ENCODE measurements at places on chromosomes 11 and 22.

DNA sequence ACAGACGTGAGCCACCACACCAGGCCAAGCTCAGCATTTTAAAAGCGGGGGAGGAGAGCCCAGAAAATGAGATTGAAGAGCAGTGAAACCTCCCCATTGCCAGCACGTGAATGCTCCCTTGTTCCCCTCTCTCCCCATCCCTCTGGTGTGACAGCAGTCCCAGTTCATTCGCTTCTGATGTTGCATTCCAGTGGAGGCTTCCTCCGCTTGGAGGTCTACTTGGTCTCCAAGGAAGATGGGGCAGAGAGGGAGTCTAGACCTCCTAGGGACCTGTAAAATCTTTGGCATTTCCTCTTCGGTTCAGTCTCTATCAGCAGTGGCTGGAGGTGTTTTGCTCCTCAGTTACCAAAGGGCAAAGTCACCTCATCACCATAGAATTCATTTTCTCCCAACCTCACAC lies 30.2 kb upstream of the EP300 start:
- no peak for DNase-seq

DNA sequence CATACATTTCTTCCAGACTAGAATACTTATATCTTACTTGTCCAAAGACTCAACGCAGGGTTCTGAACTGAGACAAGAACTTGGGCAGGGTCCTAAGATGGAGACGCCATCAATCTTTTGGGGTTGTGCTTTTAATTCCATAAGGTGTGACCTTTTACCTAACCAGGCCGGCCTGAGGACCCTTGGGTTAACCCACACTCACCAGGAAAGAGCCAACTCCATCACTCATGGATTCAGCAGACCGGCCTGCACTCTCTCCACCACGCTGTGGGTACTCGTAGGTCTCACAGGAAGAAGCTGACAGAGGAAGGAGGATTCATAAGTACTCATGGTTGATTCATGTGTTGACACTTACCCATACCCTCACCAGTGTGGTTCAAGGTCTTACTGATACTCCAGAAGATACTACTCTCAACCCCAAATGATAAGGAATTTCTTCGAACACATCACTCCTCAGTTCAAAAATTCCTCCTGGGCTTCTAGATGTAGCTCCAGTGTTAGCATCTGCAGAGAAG lies 36.2 kb downstream of the USP35 start:
- DNase-seq = no peak

DNA sequence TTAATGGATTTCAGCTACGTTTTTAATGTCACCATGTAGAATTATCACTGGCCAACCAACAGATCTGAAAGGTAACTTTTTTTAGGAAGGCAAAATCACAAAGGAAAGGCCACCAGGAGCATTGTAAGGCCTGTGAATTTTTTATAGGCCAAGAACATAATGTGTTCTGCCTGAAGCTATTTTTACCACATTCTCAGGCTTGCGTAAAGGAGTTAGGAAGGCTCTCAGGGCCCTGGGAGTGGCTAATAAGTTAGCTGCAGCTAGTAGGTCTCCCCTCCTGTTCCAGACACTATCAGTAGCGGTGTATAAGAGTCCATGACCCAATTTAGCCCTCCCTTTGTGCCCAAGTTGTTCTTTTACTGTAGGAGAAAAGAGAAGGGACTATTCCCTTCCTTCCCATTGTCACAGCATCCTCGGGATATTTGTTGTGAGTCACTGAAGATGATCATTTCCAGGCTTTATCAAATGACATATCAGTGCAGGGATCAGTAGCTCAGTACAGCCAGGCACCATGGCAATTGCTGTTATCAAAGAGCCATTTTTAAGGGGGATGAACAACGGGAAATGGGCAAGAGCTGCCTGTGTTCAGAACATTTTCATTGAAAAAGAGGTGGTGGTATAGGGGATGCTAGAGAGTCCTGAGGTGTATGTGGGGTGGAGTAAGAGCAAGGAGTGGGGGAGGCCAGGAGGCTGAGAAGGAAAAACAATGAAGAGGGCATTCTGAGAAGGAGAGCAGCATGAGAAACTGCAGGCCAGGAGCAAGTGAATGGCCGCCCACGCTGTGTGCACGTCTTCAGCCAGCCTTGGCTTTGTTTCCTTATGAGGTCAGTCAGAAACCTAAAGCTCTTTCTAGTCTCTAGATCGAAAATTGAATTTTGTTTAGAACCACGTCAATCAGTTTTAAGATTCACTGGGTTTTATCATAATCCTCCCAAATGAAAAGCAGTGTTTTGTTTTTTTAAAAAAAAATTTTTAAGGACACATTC lies 940.3 kb downstream of the NTM start:
- no peak for DNase-seq

- no peak for DNase-seq
These were observed 432 bp downstream of the TNKS1BP1 start for GRCh38 chr11:57324154-57324885.

DNA sequence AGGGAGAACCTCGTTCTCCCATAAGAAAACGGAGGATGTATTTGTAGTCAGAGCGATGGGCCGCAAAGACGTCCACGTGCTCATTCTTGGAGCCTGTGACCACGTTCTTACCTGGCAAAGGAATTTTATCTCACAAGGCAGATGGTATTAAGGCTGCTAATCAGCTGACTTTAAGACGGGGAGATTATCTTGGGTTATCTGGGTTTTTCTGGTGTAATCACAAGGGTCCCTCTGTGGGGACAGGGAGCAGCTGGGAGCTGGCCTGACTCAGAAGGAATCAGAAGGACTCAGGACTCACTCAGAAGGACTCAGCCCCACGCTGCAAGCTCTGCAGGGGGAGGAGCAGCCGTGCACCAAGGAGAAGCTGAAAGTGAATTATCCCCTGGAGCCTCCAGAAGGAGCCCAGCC lies 7.5 kb upstream of the SIGIRR start:
- no peak for DNase-seq

GRCh38 chr11:39571081-39571480 lies 1888.4 kb downstream of the LRRC4C start:
- DNase-seq = no peak

- DNase-seq = no peak
These were observed 44.5 kb downstream of the MED15 start for GRCh38 chr22:20551805-20552442.

- DNase-seq = no peak
These were observed 22.4 kb downstream of the DUSP8 start for GRCh38 chr11:1549338-1550330.

- DNase-seq = no peak
These were observed 34.5 kb downstream of the COMMD9 start for GRCh38 chr11:36254713-36255112.

GRCh38 chr11:88115828-88116755 lies 59.2 kb downstream of the RAB38 start:
- no peak for DNase-seq

- no peak for DNase-seq
These were observed 9.6 kb upstream of the ALKBH3 start for GRCh38 chr11:43871051-43871450.

- DNase-seq = no peak
These were observed 116.6 kb downstream of the NAV2 start for GRCh38 chr11:19829109-19829837.

DNA sequence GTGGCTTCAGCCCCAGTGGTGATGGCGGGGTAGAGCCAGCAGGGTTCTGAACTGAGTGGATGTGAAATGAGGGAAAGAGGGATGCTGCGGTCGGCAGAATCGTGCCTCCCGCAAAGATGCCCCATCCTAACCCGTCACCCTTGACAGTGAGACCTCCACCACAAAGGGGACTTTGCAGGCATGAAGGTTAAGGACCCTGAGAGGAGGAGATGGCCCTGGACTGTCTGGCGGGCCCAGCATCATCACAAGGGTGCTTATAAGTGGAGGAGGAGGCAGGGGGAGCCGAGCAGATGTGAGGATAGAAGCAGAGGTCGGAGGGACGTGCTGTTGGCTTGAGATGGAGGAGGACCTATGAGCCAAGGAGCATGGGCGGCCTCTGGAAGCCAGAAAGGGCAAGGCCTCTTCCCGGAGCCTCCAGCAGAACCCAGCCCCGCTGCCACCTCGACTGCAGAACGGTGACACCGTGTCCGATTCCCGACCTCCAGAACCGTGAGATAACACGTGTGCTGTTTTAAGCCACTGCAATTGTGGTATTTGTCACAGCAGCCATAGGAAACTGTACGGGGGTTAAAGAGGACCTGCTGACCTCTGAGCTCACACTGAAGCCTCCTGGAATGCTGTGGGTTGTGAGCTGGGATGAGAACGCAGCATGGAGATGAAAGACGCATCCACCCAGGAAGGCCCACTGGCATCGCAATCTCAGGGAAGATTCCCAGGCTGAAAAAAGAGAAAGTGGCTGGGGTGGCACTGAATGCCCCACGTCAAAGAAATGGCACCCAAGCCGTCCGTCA lies 10.9 kb downstream of the LINC01488 start:
- DNase-seq = no peak

DNA sequence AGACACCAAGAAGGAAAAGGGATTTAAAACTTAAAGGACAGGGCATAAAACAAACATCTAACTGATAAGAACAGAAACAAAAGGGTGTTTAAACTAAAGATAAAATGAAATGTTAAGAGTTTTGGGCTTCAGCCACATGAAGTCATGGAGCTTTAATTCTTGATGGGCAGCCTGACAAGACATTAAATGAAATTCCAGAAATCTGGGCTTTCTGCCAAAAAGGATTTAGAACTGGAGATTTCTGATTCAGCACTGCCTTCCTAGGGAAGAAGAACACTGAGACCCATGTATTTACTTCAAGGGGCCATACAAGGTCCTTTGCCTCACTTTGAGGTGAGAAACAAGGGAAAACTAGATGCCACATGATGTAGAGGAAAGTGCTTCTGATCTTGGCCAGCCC lies 355.9 kb upstream of the RAG2 start:
- DNase-seq = no peak

DNA sequence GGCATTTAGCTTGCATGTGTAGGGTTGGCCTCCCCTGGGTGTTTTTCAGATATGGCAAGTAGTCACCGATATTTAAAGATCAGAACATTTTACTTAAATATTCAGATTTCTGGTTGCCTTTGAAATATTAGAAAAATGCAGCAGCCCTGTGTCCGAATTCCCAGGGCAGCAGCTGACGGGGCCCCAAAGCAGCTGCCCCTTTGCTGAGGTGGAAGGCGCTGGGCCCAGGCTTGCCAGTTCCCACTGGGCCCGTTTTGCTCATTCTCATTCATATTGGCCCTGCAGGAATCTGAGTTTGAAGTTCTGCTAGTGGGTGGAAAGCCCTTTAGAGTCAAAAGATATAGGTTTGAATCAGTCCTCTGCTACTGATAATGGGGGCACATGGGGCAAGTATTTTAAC lies 692.1 kb downstream of the OPCML start:
- DNase-seq = no peak

- no peak for DNase-seq
These were observed 18.2 kb downstream of the ST14 start for GRCh38 chr11:130177782-130178181.

- DNase-seq = no peak
These were observed 5.8 kb downstream of the SHANK2 start for GRCh38 chr11:71246559-71246958.

DNA sequence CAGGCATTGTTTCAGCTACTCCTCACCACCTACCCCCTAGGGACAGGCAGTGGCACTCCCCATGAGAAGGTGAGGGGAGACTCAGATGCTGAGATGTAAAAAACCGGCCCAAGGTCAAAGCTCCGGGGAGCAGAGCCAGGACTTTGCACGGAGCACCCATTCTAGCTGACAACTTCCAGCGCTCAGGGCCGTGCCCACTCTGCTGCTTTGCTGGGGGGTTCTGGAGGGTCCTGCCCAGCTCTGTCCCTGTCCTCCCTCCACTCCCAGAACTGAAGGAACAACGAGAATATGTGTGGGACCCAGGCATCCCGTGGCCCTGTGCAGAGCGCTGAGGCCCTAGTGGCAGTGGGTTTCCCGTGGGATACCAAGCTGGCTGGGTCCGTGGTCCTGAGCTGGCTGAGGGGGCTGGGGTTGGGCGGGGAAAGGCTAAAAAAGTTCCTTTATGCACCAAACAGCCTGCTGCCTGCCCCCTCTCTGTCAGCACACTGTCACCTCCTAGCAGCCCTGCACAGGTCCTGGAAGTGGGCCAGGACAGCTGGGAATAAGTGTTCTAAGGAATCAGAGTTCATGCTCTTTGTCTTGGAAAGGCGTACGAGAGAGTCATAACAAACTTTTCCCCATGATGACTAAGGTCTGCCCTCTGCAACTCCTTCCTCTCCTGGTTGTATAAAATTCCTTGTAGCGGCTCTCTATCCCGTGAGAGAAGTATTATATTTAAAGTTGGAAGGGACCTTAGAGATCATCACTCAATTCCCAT lies 1.9 kb downstream of the MS4A10 start:
- DNase-seq = peak; percentile 9

DNA sequence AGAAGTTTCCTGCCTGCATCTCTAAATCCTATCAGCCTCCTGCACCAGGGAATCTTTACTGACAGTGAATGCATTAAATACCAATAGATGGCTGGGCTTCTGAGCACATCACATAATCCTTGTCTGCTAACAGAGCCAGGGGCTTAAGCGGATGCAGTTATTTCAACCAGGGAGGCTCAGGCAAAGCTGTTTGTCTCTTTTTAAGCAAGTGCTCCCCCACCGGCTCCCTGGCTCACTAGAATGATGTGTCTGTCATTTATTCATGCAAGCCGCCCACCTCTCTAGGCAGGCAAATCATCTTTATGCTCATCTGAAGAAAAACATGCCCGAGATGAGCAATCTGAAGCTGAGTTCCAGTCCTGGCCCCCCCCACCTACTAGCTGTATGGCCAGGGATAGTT lies 182.3 kb downstream of the TENM4 start:
- no peak for DNase-seq

DNA sequence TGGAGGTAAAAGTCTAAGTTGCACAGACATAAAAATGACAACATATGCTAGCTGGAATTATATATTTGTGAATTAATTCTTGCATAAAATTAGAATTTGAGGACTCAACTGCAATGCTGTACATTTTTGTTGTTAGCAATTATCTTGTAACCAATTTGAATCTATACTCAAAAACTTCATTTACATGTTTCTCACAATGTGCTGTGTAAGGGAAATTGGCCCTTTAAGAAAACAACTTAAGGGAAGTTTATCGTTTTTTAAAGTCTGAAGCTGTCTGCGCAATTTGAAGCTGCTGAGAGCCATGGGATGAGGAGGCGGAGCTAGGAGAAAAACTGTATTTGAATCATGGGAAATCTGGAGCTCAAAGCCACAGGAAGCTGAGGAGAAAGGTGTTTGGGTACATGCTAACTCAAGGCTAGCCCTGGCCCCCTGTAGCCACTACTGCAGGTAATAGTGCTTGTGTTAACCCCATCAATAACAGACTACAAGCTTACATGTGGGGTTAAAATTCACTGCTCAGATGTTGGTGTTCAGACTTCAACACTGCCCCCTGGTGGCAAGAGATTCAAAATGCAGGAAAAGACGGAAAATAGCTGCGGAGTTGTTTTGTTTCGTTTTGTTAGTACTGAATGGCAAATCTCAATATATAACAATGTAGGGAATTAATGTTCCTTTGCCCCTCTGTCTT lies 126.1 kb downstream of the BRD1 start:
- DNase-seq = no peak

DNA sequence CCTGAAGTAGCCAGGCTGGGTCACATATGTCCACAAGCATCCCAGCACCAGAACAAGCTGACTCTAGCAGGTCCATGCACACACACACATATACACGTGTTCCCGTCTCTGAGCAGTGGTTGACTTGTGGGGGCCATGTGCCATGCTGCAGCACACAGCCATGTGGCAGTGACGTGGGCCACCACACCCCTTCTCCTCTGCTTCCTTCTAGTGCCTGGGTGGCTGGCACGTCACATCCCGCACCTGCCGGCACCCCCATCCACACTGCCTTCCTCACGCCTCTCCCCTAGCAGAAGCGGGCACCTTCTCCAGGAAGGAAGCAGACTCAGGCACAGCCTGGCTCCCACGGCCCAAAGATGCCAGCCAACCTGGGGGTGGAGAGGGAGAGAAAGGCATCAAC lies 9.5 kb downstream of the SYT7 start:
- no peak for DNase-seq

GRCh38 chr11:108112057-108112456 lies 9.3 kb upstream of the ACAT1 start:
- DNase-seq = no peak

Measured in kidney glomerular epithelial cell (primary cell).